ENCODE measurements at places on chromosomes 7 and 10.
A peak's percentile ranks its signal among the peaks of the same experiment; 100 is the strongest.

DNA sequence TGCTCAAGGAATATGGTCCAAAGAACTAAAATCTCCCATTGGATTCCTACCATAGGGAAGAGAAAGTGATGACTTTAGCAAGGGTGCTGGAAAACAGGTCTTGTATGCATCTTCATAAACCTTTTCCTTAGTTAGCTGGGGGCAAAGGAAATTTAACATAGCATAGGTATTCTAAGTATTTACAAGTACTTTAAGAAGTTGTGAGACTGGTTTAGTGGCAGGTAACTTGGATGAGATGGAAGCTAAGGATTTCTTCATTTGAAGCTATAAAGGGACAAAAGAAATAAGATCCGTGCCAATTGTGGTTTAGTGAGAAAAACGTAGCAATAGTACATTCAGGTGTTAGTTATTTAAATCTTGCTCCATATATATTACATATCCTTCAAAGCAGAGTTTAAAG, 183.4 kb upstream of the TCF7L2 start:
- no peak for DNase-seq

DNA sequence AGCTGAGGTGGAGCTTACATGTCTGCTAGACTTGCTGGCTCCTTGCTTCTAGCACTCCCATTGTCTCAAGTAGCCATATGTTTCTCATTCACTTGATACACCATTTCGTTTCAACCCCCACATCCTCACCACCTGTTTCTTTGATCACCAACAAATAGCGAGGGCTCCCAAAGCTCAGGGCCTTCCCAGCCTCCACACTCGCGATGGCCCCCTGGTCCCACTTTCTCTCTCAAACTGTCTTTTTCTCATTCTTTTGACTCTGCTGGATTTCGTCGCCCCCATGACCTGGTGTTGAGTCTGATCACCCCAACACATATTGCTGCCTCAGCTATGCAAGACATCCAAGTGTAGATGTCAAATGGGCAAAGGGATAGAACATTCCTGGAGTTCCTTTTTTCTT, 26.0 kb upstream of the SMNDC1 start:
- DNase-seq, result no peak

- DNase-seq, result no peak
Observed at GRCh38 chr7:71828361-71828760, 583.8 kb downstream of the CALN1 start.

- DNase-seq, result no peak
Observed at GRCh38 chr10:29254123-29255046, 34.5 kb upstream of the LYZL1 start.

DNA sequence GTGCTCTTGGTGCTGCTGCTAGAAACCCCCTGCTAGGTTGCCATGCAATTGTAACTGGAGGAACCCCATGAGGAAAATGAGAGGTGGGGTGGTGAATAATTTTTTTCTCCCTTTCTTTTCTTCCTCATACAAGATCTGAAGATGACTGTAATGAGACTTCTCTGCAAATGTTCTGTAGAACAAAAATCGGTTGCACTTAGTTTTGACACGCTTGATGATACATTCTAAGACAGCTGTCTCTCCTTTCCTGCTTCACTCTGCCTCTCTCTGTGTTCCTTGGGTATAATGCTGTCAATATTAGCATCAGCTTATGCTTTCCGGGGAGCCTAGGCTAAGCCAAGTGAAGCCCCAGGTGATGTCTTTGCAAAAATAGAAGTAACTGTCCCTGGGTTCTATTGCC, 721.5 kb downstream of the POM121L12 start:
- no peak for DNase-seq

DNA sequence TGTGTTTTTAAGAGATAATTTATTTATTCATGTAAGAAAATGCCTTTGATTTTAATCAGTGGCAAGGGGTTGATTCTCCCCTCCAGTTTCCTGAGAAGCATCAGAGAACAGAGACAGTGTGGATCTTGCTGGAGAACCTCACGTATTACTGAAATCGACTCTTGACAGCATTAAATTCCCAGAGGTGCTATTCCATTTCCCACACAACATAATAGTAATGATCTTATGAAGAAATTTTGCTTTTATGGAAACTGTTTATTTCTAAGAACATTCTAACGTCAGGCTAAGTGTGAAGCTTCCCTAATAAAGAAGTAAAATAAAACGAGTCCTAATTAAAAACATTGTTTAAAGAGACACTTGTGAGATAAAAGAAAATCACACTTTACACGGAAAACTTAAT, 293.1 kb upstream of the NRP1 start:
- no peak for DNase-seq

DNA sequence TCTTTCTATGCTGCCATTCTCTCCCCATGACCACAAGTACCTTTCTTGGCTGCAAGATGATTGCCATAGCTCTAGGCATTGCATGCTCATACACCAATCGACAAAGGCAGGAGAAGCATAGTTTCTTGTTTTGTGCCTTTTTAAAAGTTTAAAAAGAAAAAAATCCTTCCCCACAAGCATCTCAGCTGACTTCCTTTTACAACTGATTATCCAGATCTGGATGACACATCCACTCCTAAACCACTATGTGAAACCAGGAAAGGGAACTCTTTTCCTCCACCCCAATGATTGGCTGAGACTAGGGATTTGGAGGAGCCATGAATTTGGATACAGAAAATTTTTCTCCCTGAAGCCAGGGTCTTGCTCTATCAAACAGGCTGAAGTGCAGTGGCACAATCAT, 14.5 kb upstream of the LRRC4 start:
- no peak for DNase-seq

GRCh38 chr10:30974355-30974754, 57.3 kb downstream of the ZNF438 start:
- no peak for DNase-seq

DNA sequence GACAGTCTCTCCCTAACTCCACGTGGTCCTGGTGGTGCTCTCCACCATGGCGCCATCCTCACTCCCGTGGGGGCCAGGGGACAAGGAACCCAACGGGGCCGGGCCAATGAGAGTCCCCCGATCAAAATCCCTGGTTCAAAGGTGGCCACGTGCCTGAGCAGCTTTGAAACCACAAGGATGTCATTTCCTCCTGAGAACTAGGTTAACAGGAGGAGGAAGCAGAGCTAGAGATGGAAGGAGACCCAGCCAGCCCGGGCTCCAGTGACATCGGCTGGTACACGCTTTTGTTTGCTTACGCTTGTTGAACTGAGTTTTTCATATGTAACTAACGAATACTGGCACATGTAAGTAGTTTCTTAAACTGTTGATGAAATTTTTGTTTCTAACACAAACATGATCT, 61.7 kb downstream of the PRPF18 start:
- no peak for DNase-seq

DNA sequence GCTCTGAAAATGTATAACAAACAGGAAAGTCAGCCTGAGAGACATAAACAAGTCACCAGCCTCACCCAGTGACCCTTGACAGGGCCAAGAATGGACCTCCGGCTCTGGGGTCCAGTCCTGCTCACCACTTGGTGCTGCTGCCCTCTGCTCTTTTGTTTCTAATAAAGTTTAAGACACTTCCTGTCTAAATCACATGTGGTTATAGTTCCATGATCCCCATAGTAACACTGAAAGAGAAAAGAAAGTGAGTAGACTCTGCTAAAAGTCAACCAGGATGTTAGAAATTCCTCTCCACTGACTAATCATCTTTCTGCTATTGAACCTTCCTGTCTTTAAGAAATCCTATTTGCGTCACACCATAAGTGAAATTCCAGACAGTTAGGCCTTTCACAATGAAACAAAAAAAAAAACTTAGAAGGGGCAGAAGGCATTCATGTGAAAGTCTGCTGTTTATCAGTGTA, 179.2 kb upstream of the BET1 start:
- no peak for DNase-seq

DNA sequence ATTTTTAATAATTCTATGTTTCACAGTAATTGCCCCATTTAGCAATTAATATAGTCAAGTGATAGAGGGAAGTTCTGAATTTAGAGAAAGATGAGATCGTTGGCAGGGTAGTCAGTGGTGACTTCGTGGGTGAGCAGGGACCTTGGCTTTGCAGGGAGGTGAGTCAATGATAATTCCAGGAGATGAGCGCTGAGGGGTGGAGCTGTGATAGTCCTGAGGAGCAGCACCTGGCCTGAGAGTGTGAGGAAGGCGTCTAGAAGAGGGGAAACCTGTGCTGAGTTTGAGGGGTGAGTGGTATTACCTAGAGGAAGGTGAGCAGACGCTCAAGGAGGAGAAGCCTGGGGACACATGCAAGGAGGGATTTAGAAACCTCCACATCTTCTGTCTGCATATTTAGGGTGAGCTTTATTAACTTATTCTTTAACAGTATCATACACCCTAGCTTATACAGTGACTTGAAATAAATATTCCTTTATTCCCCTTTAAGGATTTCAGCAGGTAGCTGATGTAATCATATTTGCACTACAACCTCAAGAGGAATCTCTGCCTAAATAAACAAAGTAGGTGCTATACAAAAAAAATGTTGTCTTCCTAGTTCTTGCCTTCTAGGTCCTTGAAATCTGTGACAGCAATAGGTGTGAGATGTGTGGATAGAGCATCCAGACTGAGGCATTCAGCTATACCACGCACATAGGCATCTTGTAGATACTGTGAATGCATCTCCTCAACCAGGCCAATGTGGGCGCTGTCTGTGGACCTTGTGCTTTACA, 2.1 kb upstream of the TRIL start:
- DNase-seq, result no peak

GRCh38 chr7:71618278-71618677, 486.3 kb downstream of the GALNT17 start:
- DNase-seq, result no peak

DNA sequence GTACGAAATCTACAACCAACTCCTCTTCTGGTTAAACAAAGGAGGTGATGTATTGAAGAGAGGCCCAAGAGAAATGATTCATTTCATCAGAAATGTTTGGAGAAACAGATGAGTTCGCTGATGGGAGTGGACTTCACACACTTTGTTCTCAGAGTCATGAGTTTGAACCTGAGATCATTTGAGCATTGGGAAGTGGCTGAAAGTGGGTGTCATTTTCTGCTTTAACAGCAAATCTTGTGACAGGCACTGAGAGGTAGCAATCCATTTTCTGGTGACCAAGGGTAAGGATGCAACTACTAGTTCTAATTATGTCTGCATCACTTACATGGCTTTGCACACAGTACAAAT, 51.4 kb downstream of the RBM20 start:
- DNase-seq, result no peak

- peak; percentile 0 for DNase-seq
Observed at GRCh38 chr7:157526005-157526912, 189.5 kb downstream of the DNAJB6 start.

DNA sequence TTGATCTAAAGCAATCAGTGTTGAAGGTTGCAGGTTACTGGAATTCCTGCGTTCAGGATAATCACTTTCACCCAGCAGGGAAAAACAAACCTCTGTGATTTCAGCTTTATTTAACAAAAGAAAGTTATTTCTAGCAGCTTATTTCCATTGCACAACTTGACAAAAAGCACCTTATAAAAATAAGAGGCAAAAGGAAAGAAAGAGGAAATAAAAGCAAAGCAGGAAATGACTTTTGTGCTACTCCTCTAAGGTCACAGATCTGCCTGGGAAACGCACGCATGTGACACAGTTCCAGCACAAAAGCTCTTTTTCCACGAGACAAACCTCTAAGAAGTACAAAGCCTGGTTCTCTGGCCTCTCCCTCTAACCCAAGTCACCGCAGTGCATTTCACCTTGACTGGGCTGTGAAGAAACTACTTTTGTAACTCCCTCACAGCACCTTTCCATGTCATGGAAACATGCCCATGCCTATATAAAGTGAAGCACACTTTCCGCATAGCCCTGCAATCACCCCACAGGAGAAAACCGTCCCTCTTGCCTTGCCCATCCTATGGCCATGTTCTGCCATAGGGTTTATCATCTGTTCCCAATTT, 870 bp downstream of the ANK3 start:
- DNase-seq, result no peak

DNA sequence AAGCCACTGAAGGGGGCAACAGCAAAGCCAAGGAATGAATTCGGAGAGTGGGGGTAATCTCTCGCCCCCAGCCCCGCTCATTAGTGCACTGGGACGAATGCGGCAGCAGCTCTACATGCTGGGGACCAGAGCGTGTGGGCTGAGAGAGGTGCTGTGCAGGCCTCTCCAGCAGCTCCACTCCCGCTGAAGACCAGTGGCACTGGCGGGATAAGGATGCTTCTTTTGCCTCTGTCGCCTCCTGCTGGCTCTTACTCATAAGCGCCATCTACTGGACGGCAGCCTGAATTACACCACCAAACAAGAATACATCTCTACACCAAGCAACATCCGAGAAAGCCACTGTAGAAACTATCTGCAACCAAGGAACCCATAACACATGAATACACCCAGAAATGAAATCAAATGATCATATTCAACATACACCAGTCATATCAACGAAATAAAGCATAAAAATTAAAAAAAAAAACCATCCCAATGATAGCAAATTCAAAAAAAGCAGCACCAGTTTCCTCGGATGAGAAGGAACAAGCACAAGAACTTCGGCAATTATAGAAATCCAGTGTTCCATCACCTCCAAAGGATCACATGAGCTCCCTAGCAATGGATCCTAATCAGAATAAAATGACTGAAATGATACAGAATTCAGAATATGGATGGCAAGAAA, 79.0 kb upstream of the TMEM168 start:
- DNase-seq, result peak; percentile 24

DNA sequence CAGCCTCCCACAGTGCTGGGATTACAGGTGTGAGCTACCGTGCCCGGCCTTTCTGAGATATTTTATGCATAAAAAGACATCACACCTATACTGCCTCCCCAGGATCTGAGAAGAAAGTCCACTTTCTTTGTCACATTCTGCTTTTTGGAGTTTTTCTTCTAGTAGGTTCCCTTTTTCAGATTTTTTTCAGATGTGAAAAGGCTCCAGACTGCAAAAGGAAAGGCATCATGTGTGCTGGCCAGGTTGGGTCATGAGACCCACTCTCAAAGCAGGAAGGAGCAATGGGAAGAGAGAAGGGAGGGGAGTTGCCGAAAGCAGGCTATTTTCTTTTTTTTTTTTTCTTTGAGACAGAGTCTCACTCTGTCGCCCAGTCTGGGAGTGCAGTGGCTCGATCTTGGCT, 10.8 kb downstream of the BLVRA start:
- DNase-seq, result no peak

Measured in activated gamma-delta T cell treated with Interleukin-2 at 50 U/mL for 16 hours (primary cell).